ENCODE measurements at places on chromosomes 6 and 20. TPM values are rescaled to one million over a fixed set of nuclear protein-coding genes. Genes with fewer than 3 reads are reported as not detected.

GRCh38 chr6:98946266-98946878 is 1.4 kb downstream of the FBXL4 start:
- no peak for DNase-seq

GRCh38 chr6:1629316-1629715 is 19.6 kb downstream of the FOXC1 start:
- no peak for DNase-seq

DNA sequence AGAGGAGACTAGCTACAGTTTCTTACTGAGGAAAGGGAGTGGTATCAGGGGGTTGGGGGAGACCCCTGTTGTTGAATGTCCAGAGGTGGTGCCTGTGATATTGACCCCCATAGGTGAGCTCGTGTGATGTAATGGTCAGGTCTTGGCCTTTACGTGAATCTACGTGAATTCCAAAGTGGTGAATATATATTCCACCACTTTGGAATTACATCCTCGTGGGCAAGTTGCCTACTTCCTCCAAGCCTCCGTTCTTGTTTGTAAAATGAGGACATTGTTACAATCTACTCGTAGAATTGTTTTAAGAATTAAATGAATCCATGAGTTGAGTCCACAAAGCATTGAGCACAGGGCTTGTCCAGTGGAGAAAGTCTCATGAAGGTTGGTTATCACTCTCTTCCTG is 47.3 kb downstream of the TSHZ2 start:
- DNase-seq: no peak

GTF3C6 gene
- 56.1 TPM for total RNA-seq

CLVS2 gene
- total RNA-seq: 18.6 TPM

DNA sequence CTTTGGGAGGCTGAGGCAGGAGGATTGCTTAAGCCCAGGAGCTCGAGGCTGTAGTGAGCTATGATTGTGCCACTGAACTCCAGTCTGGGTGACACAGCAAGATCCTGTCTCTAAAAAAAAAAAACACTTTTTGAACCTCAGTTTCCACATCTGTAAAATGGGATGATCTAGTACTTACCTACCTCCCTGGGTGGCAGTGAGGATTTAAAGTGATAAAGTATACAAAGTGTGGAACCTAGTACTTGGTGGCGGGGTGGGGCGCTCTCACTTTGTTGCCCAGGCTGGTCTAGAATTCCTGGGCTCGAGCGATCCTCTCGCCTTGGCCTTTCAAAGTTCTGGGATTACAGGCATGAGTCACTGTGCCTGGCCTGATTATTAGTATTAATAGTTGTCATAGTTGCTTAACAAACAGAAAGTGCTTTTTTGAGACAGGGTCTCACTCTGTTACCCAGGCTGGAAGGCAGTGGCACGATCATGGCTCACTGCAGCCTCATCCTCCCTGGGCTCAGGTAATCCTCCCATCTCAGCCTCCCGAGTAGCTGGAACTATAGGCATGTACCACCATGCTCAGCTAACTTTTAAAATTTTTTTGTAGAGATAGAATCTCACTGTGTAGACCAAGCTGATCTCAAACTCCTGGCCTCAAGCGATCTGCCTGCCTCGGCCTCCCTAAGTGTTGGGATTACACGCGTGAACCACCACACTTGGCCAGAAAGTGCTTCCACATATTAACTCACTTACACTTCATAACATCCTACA is 7.0 kb upstream of the PLTP start:
- DNase-seq: no peak

DNA sequence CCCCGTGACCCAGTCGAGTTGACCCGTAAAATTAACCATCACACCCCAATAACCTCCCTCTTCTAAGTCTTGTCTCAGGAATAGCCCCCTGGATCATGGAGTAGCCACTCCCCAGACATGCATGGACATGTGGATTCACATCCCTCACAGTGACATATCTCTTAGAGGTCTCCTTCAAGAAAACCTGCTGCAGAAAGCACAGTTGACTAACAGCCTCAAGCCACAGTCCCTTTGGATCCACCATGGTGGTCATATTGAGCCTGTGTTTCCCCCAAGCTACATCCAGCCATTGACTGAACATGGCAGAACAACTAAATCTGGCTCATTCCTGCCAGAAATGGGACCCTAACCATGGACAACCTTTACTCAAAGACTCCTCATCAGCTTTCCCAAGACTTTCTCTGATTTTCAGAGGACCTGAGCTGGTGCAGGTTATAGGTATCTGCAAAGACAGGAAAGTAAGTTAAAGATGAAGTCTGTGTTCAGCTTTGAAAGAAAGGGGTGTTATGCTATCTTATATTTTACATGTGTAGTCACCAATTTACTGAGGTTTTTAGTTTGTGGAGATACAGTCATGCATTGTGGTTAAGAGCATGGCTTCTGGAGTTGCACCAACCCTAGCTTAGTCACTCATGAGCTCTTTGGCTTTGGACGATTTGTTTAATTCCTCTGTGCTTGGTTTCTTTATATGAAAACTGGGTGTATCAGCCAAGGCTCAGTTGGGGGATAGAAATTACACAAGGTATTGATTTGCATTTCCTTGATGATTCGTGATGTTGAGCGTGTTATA is 219.1 kb downstream of the MYLK4 start:
- no peak for DNase-seq

GRCh38 chr6:108492131-108492766 is 68.5 kb upstream of the FOXO3 start:
- DNase-seq: no peak

FAM83B gene
- total RNA-seq: not detected

DCDC2 gene
- not detected for total RNA-seq

FRK gene
- total RNA-seq: 0.37 TPM

- DNase-seq: no peak
These were observed 49.9 kb downstream of the CLIC5 start for GRCh38 chr6:45965792-45966191.

DNA sequence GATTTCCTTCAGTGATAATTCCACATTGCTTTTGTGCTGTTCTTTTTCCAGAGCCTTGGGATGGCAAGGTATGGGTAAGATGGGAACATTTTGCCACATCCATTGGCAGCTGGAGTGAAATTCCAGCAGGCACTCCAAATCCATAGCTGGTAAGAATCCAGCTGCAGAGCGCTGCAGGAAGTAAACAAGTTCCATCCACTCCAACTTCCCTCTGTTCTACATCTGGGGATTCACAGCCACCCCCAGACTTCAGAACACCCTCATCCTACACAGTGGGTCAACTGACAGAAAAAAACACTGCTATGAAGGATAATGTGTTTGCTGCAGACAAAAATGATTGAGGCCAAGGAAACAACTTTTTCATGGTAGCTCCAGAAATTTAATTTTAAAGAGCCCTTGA is 747.8 kb downstream of the MAFB start:
- DNase-seq: no peak

GRCh38 chr6:149316108-149316727 is 1.3 kb upstream of the TAB2 start:
- no peak for DNase-seq

- DNase-seq: no peak
These were observed 49.5 kb downstream of the SRC start for GRCh38 chr20:37395410-37395797.

GRCh38 chr6:71289039-71289801 is 609 bp downstream of the OGFRL1 start:
- peak; percentile 57 for DNase-seq

TRAPPC3L gene
- total RNA-seq: not detected

ILRUN gene
- 37.7 TPM for total RNA-seq

GRCh38 chr6:123489589-123489988 is 147.2 kb downstream of the TRDN start:
- DNase-seq: no peak

DNA sequence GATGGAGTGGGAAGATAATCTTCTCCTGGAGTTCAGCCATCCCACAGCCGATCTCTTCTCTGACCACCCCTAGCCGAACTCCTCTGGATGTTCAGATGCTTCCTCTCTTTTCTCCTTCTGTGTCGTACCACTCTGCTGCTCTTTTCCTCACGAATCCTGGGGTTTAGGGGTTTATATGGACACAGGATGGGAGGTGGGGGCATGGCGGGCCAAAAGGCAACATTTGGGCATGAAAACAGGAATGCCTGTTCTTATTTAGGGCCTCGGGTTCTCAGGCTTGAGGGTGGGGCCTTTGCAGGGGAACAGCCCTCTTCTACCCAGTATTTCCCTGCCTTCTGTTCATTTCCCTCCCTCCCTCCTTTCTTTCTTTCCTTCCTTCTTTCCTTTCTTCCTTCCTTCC is 112.7 kb downstream of the SLC35B3 start:
- no peak for DNase-seq

C4B gene
- total RNA-seq: 6.4 TPM

TAGAP gene
- not detected for total RNA-seq

DNA sequence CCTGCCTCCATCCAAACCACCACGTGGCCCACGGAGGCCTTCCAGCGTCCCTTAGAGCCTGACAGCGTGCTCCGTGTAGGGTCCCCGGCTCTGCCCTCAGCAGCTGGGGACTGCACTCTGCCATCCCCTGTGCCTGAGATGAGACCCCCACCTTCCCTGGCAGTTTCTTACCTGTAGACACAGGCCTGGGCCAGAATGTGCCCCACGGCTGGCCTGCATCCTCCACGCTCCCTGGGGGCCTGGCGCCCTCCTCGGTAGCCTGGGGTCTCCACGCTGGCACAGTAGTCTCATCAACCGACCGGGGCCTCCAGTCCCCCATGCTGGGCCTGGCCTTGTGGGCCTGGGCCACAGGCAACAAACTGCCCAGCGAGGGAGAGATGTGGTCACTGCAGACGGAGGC is 9.6 kb downstream of the DACT2 start:
- no peak for DNase-seq

C6orf141 gene
- not detected for total RNA-seq

DNA sequence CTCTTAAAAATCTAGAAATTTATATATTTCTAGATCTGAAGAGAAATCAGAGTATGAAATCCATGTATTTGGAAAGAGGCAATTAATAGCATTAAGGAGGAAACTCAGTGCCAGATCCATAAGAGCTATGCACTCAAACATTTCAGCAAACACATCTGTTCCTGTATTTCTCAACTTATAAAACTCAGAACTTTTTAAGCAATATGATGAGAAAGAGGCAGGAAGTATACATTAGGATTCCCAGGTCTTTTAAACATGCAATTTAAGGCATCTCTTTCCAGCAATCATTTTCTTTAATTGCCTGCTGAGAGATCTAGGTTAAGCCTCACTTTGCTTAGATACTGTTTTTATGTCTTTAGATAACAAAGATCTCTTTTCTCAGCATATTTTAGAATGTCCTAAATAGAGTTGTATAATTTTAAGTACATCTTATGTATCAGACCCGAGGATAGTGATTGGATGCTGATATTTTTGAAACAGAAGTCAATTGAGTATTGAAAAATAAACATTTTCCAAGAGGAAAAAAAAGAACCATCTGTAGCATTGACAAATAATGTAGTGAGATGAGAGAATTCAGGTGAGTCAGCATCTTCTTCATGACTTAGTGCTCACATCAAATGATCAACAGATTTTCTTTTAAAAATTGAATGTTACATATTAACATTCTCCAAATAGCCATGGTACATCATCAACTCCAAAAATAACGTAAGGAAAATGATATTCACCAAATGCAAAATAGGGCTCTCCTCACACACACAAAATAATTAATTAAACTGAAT is 461.4 kb upstream of the NOX3 start:
- DNase-seq: no peak

SYNDIG1 gene
- 10.4 TPM for total RNA-seq

GRCh38 chr20:60691966-60692615 is 560.0 kb upstream of the CDH4 start:
- no peak for DNase-seq

IFT52 gene
- 40.3 TPM for total RNA-seq

TRIM10 gene
- not detected for total RNA-seq

DDO gene
- total RNA-seq: not detected

GRCh38 chr20:48198929-48199451 is 413.7 kb upstream of the SULF2 start:
- DNase-seq: no peak

RHAG gene
- not detected for total RNA-seq

- peak; percentile 48 for DNase-seq
These were observed 1.3 kb downstream of the ABHD16A start for GRCh38 chr6:31701666-31702404.

DNA sequence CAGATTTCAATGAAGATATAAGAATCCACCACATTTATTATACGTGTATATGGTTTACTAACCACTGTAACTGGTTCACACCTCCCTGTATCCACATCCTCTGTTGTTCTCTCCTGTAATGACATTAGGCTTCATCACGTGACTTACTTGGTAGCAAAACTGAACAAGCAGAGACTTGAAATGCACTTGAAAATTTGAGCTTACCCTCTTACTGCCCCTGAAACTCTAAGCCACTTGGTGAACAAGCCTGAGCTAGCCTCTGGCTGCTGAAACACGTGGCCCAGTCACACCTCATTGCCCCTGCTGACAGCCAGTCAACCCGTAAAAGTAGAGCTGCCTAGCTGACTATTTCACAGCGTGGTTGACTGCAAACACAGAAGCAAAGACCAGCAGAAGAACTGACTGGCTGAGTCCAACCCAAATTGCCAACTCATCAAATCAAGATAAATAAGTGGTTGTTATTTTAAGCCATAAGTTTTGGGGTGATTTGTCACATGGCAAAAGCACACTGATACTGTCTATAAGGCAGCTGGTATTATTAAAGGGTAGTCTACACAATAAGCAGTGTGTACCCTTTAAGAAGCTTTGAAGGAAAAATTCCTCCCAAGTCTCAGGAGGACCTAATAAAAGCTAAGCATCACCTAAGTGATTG is 109.0 kb downstream of the RALGAPA2 start:
- no peak for DNase-seq

TRIM40 gene
- not detected for total RNA-seq

GRCh38 chr6:109515781-109516409 is 32.9 kb upstream of the ZBTB24 start:
- DNase-seq: no peak

HCRTR2 gene
- total RNA-seq: not detected

- DNase-seq: no peak
These were observed 245.7 kb upstream of the NOX3 start for GRCh38 chr6:155701342-155701741.
